ENCODE measurements at places on chromosomes 11 and 22.

- no peak for DNase-seq
These were observed 29.3 kb downstream of the RPUSD4 start for GRCh38 chr11:126181939-126182730.

DNA sequence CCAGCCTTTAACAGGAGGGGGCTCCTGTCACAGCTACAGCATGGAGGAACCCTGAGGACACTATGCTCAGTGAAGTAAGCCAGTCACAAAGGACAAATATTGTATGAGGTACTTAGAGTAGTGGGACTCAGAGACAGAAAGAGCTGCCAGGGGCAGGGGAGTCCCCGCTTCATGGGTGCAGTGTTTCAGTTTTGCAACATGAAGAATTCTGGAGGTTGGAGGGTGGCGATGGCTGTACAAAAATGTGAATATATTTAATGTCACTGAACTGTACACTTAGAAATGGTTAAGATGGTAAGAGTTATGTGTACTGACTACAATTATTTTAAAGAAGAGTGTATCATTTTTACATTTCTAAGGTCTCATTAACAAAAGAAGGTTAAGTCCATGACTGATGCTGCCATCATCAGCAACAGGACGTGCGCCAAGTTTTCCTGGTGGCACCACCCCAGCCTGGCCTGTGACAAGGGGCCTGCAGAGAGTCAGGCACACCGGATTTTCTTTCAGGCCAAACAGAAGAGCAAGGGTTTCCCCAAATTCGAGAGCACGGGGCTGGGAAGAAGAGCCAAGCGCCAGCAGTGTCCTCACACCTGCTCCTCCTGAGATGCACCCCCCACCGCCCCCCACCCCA is 22.1 kb downstream of the YPEL1 start:
- no peak for DNase-seq

- DNase-seq, result no peak
These were observed 14.0 kb downstream of the CELF1 start for GRCh38 chr11:47538741-47539565.

GRCh38 chr22:44309137-44309536 is 3.6 kb downstream of the SHISAL1 start:
- DNase-seq, result peak; percentile 19

DNA sequence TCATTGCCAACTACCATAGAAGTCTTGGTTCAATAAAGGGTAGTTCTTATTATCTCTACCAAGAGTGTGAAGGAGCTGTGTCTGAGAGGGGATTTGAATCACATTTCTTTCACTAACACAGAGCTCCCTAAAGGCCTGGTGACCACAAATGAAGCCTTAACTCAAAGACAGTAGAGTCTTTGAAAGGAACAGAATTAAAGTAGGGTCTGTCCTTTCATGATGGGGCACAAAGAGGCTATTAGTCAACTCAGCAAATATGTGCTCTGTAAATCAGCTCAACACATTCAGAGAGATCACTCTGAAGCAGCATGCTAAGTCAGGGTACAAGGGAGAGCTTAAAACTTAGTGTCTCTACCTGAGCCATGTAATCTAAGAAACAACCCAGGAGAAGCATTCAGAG is 212.4 kb upstream of the SYN3 start:
- DNase-seq, result no peak

GRCh38 chr11:83723999-83724398 is 437.8 kb upstream of the CCDC90B start:
- DNase-seq, result peak; percentile 12

GRCh38 chr11:84871116-84871515 is 756.0 kb downstream of the DLG2 start:
- DNase-seq, result no peak

DNA sequence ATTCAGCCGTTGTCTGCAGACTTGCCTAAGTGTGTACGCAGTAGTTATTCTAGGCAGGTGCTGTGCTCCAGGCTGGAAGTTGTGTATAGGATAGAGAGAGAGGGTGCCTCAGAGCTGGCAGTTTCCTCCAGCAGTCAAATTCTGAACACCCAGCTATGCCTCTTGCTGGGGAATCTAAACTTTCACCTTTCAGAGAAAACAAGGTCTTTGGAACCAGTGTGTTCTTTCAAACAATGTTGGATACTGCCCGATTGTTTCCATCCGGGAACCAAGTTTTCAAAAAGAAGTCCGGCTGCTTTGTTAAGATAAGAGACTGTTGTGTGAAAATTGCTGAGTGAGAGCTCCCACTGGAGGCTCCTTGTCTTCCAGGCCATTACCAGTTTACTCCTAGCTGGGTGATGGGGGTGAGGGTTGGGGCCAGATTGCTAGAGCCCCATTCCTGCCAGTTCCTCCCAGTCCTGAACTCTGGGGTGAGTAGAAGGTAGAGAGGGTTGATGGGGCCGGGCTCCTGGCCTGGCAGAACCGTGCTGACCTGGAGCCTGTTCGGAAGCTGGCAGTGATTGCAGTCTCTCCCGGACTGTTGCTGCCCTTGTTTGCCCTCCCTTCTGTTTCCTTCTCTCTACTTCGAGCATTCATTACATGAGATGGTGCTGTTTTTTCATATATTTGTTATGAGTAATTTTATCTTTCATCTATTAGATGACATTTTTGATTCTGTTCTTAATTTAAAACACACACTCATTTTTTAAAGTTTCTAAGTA is 150.2 kb downstream of the TEAD1 start:
- no peak for DNase-seq

DNA sequence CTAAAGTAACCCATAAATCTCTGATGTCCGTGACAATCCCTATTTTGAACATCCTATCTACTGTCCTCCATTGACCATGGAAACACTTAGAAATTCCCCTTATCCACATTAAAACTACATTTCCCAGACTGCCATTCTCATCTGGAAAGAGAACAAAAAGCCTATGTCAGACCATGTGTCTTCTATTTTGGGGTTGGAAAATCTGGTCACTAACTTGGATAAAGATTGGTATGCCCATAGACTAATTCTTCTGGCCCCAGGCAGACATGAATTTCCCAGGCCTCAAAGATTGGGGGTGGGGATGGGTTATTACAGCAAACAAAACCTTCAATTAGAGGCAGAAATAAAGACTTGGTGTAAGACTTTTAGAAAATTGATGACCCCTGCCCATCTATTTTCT is 30.9 kb upstream of the CREB3L1 start:
- no peak for DNase-seq

DNA sequence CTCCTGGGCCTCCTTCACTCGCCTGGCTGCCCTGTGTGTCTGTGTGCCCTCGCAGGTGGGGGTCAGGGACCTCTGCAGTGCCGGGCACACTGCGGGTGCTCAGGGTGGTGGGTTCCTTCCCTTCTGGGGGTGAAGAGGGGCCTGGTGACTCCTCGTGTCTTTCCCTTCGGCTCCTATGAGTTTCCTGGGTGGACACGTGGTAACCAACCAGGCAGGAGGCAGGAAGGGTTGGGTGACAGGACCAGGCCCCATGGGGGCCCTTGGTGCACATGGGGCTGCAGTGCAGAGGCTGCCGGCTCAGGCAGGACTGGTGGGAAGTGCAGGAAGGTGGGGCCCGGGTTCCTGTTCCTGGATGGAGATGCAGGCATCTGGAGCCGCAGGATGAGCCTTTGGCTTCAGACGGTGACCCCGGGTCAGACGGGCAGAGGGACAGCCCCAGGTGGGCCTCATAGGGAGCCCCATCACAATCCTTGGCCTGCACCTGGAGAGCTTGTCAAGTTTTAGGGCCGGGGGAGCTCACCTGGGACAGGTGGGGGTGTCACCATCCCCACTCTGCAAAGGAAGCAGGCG is 9.6 kb downstream of the FRMD8 start:
- no peak for DNase-seq

DNA sequence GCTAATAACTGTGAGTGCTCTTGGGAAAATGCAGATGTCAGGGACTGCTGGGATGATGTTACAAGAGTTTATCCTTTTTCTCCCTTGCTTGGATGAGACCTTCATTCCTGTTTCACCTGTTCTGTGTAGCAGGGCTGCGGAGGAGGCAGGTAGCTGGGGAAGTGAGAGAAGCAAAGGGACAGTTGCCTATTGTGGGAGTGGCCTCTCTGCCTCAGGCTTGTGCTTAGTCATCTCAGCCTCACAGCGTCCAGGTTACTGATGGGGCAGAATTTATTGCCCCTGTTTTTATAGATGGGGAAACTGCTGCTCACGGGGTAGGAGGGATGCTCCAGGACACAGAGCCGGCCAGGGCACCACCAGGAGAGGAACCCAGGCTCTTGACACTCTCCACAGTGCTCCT is 1.7 kb downstream of the STX3 start:
- no peak for DNase-seq
